ENCODE measurements at places on chromosomes 5 and 9.

- DNase-seq = no peak
Observed at GRCh38 chr9:34991607-34992375, 2.2 kb downstream of the DNAJB5 start.

GRCh38 chr5:2714026-2714425 is 37.5 kb downstream of the IRX2 start:
- DNase-seq = no peak

DNA sequence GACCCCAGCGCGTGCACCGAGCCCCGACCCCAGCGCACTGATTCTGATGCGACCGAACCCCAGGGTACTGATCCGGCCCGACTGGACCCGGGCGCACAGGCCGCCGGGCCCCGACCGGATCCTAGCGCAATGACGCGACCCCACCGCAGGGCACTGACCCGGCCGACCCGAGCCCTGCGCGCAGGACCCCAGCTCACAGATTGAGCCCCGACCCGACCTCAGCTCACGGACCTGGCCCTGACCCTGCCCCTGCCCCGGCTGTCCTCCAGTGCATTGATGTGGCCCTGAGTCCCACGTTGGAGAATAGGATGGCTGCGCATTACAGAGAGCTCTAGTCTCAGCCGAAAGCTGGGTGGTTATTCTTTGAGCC is 438 bp downstream of the TRIP13 start:
- DNase-seq = no peak

- no peak for DNase-seq
Observed at GRCh38 chr5:133062276-133062675, 10.5 kb downstream of the HSPA4 start.

DNA sequence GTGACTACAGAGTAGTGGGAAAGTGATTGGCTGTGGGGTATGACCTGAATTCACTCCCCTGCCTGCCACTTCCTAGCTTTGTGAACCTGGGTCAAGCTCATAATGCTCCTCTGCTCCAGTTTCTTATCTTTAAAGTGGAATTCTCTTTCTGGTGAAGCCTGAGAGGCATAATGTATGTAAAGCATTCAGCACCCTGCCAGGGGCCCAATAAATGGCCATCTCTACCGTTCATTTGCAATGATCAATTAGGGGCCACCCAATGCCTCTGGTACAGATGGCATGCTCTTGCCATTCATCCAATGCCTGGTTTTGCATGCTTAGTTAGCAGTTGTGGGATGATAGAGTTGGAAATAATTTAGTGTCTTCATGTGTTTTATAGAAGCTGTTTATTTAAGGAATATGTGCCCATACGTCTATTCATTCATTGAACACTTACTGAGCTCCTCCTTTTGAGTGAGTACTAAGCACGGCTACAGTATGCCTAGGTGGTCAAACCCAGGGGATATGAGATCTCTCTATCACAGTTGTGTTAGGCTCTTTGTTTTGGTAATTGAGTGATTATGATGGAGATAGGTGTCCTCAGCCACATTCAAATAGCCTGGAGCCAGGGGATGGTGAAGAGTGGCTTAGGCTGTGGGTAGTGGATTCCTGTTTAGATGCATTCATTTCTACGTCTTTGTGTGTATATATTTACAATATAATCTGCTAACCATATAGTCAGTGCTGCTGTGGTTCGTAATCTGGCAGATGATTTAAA is 15.3 kb downstream of the ZNF462 start:
- DNase-seq = no peak

- DNase-seq = peak; percentile 12
Observed at GRCh38 chr5:180605554-180606214, 14.4 kb upstream of the SCGB3A1 start.

DNA sequence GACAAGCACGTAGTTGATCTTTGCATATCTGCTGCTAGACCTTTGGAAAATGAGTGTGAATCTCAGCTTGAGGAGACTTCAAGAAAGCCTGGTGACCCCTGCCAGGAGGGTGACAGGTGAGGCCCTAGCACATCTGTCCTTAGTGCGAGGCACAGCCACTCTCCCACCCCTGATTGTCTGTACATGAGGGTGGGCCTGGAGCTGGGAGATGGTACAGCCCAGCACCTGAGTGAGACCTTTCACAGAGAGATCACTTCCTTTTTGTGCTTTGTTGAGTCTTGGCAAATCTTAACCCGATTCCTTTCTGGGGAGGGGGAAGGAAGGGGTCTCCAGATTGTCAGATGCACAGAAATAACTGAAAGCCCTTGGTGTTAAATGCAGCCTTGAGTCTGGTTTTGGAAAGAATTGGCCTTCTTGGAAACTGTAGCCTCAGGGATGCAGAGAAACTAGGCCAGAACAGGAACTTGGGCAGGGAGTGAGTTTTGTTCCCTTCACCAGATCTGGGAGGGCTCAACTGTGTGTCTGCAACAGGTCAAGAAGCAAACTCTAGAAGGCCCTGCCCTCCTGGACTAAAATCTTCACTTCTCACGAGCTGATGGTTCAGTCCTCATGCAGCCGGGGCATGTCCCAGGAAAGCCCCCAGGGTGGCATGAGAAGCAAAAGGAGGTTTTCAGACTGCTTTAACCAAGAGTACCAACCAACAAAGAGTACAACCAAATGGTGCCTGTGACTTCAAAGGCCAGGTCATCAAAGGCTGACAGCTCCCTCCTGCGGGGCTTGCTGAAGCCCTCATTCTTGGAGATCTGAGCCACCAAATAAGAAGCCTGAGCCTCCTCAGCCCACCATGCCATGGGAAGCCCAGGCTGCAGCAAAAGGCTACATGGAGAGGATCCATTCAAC is 20.8 kb upstream of the SEMA4D start:
- no peak for DNase-seq

DNA sequence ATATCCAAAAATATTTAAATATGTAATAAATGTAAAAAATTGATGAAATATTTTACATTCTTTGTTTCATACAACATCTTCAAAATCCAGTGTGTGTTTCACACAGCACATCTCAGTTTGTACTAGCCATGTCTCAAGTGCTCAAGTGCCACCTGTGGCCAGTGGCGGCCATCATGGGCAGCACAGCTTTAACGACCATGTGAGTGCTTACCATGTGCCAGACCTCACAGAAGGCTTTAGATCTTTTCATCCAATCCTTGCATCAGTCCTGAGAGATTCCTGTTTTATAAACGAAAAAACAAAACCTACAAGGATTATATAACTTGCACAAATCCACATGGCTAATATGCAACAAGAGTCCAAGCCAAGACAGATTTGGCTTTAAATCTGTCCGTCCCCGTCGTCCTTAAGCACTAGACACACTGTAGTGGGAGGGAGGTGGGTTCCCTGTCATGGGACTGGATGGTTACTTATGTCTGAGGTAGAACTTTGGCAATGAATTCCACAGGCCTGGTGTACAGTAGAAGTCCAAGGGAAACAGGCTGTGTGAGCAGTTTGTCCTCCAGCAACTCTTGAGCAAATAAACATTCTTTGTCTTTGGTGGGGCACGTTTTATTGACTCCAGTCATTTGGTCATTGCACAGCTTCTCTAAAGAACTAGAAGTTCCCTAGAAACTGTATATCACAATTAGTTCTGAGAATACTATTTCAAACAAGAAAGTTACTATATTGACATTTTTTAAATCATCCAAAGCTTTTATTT is 25.0 kb upstream of the F2R start:
- no peak for DNase-seq

DNA sequence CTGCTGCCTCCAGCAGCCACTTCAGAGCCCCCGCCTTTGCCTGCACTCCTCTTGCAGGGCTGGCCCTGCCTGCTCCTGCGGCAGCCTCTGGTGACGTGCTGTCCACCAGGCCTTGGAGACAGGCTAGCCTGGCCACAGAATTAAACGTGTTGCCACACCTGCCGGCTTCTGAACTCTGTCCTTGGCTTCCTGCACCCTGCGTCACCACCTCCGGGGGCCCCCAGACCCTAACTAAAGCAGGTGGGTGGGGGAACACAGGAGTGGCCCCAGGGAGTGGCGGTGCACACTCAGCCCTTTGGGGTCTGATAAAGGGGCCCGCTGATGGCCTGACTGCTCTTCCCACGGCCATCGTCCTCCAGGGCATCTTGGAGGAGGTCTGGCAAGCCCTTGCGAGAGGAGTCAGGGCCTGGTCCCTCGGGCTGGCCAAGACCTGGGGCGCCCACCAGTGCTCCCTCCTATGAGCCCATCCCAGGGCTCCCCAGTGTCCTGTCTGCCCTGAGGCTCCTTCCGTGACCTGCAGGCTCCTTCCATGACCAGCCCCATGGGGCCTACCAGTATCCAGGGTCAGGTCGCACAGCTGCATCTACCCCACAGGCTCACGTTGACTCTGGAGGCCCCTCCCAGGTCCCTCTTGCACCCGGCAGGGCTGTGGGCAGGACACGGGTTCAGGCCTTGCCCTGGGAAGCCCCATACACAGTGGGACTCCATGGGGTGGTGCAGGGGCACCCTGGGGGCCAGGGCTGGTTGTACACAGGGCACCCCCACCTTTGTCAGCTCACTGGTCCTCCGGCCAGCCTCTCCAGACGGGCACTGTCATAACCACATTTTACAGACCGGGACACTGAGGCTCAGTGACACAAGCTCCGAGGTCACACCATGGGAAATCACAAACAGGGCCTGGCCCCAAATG is 1.0 kb upstream of the MAMDC4 start:
- DNase-seq = no peak

GRCh38 chr9:128097543-128098296 is 29.7 kb downstream of the SLC25A25 start:
- DNase-seq = no peak

DNA sequence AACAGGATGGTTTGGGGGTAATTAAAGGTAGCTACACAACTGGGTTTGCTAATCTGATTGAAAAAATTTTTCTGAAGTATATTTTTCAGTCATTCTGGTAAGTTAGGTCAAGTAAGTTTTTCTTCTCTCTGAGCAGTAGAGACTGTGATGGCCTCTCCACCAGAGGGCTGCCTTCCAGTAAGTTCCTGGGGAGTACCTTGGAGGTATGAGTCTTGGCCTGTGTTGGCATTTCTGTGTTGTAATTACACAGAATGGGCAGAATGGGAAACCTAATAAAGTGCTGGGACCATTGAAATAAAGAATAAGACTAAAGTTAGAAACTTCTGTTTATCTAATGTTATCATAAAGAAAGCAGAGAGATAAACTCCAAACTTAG is 430.8 kb downstream of the ARHGEF28 start:
- no peak for DNase-seq

GRCh38 chr9:114779352-114779845 is 26.4 kb downstream of the TNFSF15 start:
- no peak for DNase-seq

DNA sequence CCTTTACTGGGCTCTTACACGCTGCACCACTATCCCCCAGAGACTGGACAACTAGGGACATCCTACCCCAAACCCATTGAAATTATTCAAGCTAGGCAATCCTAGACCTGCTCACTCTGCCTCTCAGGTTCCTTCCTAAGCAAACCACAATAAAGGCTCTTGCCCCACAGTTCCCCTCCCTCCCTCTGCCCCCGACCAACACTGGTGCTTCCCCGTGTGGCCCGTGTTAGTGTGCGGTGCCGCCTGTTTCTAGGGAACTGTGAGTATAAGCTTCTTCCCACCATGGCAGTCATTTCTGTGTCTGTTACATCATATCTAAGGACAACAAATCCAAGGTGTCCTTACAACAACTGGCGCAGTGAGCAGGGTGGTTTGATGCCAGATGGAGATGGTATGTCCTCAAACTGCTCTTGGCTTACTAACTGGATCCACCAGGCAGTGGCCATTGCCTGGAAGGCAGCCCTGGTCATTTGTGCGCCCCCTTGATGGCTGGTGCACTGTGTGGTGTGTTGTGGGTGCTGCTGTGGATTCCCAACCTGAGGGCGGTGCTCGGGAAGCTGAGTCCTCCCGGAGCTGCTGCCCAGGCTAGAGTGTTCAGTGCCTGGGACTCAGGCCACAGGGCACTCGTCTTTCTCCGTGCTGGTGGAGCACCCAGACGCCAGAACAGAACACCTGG is 8.4 kb upstream of the MXD3 start:
- DNase-seq = no peak

GRCh38 chr5:153463806-153464205 is 26.7 kb upstream of the GRIA1 start:
- no peak for DNase-seq

- no peak for DNase-seq
Observed at GRCh38 chr9:72207278-72207677, 58.0 kb downstream of the GDA start.

- DNase-seq = no peak
Observed at GRCh38 chr5:14306329-14306815, 163.2 kb downstream of the TRIO start.

- no peak for DNase-seq
Observed at GRCh38 chr9:113289091-113289490, 13.6 kb downstream of the PRPF4 start.

- DNase-seq = no peak
Observed at GRCh38 chr5:113319256-113320053, 115.3 kb downstream of the TSSK1B start.

DNA sequence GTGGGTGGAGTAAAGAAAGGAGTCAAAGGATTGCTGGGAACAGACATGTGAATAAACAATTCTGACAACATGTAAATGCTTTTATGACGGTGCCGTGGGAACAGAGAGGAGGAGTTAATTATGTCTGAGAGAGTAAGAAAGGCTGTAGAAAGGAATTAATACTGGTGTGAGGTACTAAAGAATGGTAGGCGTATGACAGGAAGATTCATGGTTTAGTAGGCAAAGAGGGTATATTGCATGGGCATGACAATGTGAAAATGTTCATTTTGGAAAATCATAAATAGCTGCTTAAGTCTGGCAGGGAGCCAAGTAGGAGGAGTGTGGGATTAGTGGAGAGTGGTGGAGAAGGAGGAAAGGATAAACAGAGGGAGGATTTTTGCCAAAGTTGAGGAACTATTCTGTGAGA is 19.7 kb downstream of the NAA35 start:
- DNase-seq = no peak

GRCh38 chr9:136621019-136621733 is 41.5 kb upstream of the EGFL7 start:
- DNase-seq = no peak

DNA sequence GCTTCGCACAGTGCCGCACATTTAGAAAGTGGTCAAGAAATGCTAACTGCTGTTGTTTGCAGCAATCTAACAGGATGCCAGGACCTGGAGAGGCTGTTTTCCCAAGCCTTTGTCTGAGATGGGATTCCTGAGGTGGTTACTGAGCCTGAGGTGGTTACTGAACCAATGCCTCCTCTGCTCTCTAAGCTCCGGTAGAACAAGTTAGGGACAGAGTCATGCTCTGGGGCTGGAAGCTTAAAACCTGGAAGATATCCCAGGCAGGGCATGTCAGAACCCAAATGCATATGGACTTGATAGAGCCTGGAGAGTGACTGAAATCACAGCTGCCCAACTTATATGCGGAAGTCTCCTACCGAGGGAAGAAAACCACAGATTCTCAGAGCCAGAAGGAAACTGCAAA is 46.5 kb upstream of the FAT2 start:
- no peak for DNase-seq

DNA sequence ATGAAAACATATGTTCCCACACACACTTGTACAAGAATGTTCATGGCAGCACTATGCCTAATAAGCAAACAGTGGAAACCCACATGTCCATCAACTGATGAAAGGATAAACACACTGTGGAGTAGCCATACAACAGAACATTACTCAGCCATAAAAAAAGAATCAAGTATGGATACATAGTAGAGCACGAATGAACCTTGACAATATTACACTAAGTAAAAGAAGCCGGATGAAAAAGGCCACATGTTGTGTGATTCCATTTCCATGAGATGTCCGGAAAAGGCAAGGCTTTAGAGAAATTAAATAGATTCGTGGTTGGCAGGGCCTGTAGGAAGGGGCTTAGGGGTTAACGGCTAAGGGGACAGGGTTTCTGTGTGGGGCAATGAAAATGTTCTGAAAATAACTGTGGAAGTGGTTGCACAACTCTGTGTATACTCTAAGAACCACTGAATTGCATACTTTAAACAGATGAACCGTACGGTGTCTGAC is 51.4 kb downstream of the COL23A1 start:
- DNase-seq = no peak

- peak; percentile 66 for DNase-seq
Observed at GRCh38 chr5:83474161-83474796, 2.7 kb downstream of the VCAN start.

All from NCI-H1930 (cell line).